ENCODE measurements at places on chromosomes 2 and 18. TPM values are rescaled to one million over a fixed set of nuclear protein-coding genes. Genes with fewer than 3 reads are reported as not detected.
A peak's percentile ranks its signal among the peaks of the same experiment; 100 is the strongest.

DNA sequence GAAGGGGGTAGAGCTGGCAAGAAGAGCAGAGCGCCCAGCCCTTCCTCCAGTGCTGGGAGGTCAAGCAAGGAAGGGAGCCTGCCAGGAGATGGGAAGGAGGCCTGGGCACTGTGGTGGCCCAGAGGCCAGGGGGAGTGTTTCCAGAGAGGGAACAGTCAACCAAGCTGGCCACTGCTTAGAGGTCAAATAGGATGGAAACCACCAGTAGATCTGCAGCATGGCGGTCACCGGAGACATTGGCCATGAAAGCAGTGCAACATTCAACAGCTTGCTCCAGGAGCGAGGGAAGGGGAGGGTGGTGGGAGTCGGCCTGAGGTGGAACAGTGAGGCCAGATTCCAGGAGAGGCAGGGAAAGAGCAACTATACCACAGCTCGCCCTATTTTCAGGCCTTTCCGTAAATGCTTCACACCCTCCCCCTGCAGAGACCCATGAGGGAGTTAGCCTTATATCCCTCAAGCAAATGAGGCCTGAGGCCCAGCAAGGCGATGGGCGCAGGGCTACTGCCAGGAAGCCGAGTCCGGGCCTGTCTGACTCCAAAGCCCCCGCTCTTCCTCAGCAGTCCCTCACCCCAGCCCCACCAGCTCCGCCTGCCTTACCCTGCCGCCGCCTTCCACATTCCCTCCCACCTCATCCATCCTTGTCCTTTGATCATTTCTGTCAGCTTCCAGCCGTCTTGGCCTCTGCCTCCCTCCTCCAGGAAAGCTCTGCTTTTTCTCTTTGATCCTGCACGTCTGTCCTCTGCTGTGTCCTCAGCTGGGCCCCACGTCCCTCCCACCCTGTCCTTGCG lies 17.0 kb downstream of the KCNK3 start:
- DNase-seq: no peak
- no peaks in the 10 kb centered on the region for H3K36me3 ChIP-seq
- H3K4me1 ChIP-seq: peaks cover 17% of the 10 kb centered on the region
- no peaks in the 10 kb centered on the region for H3K27me3 ChIP-seq
- no peak overlapping the region for H3K27ac ChIP-seq

- H3K36me3 ChIP-seq: peaks cover 39% of the 10 kb centered on the region
- H3K27me3 ChIP-seq: no peaks in the 10 kb centered on the region
- peaks cover 99% of the 10 kb centered on the region for H3K4me1 ChIP-seq
- H3K27ac ChIP-seq: peak overlapping the region; percentile 87
- DNase-seq: no peak
Measured at GRCh38 chr2:160368988-160369930, 124.3 kb downstream of the RBMS1 start.

Gene ATP6V1B1
- total RNA-seq: 0.45 TPM

GRCh38 chr2:59935005-59935404 lies 618.4 kb downstream of the BCL11A start:
- no peak for DNase-seq
- no peaks in the 10 kb centered on the region for H3K4me1 ChIP-seq
- no peaks in the 10 kb centered on the region for H3K27me3 ChIP-seq
- H3K36me3 ChIP-seq: no peaks in the 10 kb centered on the region
- no peak overlapping the region for H3K4me3 ChIP-seq
- H3K27ac ChIP-seq: no peak overlapping the region

Gene PRKCE
- total RNA-seq: 10.8 TPM

- H3K4me3 ChIP-seq: no peak overlapping the region
- peaks cover 39% of the 10 kb centered on the region for H3K27me3 ChIP-seq
- no peak overlapping the region for H3K27ac ChIP-seq
- H3K36me3 ChIP-seq: no peaks in the 10 kb centered on the region
- DNase-seq: no peak
Measured at GRCh38 chr2:240643811-240644150, 18.5 kb downstream of the GPR35 start.

DNA sequence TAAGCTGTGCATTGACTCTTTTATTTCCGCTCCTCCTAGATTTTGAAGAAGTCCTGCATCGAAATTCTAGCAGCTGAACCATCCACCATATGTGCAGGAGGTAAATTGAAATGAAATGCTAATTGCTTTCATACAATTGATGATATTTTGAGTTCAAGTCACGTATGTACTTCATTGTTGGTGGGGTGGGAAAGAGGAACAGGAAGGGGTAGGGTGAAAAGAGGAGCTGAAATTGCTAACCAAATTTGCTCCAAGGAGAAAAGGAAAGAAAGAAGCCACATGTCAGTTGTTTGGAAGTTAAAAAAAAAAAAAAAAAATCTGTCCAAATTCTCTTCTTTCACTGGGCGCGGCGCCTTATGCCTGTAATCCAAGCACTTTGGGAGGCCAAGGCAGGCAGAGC lies 77.8 kb downstream of the ANTXR1 start:
- H3K36me3 ChIP-seq: peaks cover 56% of the 10 kb centered on the region
- H3K27ac ChIP-seq: no peak overlapping the region
- no peak for DNase-seq
- peaks cover 52% of the 10 kb centered on the region for H3K4me1 ChIP-seq

DNA sequence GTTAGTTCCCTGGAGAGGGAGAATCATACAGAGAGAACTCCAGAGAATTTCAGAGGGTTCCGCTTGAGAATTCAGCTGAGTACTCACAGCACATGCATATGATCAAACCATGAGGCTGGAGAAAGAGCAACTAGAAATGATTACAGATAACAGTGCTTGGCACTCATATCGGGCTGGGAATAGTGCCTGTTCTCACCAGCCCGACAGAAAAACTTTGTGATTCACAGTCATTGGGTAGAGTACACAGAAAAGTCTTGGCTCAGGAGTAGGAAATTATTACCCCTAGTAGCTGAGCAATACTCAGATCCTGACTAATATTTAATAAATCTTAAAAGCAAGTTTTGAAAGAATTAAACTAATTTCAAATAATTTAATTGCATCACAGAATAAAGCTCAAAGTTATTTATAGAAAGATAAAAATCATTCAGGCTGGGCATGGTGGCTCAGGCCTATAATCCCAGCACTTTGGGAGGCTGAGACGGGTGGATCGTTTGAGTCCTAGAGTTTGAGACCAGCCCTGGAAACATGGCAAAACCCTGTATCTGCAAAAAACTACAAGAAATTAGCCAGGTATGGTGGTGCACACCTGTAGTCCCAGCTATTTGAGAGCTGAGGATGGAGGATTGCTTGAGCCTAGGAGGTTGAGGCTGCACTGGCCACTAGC lies 6.8 kb downstream of the WDPCP start:
- H3K4me3 ChIP-seq: no peak overlapping the region
- peak; percentile 10 for DNase-seq
- H3K36me3 ChIP-seq: no peaks in the 10 kb centered on the region
- peaks cover 26% of the 10 kb centered on the region for H3K4me1 ChIP-seq

DNA sequence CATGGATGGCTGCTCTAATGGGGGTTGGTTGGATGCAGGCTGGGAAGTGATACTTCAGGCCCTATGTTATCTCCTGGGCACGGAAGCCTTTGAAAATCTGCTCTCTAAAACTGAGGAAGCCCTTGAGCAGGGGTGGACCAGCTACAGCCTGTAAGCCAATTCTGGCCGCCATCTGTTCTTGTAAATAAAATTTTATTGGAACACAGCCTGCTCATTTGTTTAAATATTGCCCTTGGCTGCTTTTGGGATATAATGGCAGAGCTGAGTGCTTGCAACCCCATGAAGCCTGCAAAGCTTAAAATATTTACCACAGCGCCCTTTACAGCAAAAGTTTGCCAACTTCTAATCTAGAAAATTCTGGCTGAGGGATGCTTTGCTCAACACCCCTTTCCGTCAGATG lies 11.9 kb upstream of the IGFBP2 start:
- H3K4me1 ChIP-seq: no peaks in the 10 kb centered on the region
- H3K27me3 ChIP-seq: peaks cover 58% of the 10 kb centered on the region
- DNase-seq: no peak

- peaks cover 68% of the 10 kb centered on the region for H3K4me1 ChIP-seq
- H3K4me3 ChIP-seq: no peak overlapping the region
- DNase-seq: peak; percentile 36
- H3K36me3 ChIP-seq: no peaks in the 10 kb centered on the region
Measured at GRCh38 chr2:164917296-164917903, 37.9 kb downstream of the SLC38A11 start.

GRCh38 chr18:21000667-21001066 lies 110.9 kb downstream of the ROCK1 start:
- H3K4me3 ChIP-seq: no peak overlapping the region
- H3K27ac ChIP-seq: peak overlapping the region; percentile 56
- peak; percentile 28 for DNase-seq
- H3K4me1 ChIP-seq: peaks cover 67% of the 10 kb centered on the region
- peaks cover 1% of the 10 kb centered on the region for H3K27me3 ChIP-seq

Gene CKAP2L
- 35.7 TPM for total RNA-seq

Gene GKN2
- not detected for total RNA-seq

Gene VAMP5
- total RNA-seq: 99.1 TPM

GRCh38 chr2:231227310-231228162 lies 29.1 kb downstream of the ARMC9 start:
- peaks cover 6% of the 10 kb centered on the region for H3K36me3 ChIP-seq
- peak; percentile 83 for DNase-seq
- peak overlapping the region; percentile 58 for H3K27ac ChIP-seq
- no peak overlapping the region for H3K4me3 ChIP-seq
- H3K27me3 ChIP-seq: peaks cover 4% of the 10 kb centered on the region

DNA sequence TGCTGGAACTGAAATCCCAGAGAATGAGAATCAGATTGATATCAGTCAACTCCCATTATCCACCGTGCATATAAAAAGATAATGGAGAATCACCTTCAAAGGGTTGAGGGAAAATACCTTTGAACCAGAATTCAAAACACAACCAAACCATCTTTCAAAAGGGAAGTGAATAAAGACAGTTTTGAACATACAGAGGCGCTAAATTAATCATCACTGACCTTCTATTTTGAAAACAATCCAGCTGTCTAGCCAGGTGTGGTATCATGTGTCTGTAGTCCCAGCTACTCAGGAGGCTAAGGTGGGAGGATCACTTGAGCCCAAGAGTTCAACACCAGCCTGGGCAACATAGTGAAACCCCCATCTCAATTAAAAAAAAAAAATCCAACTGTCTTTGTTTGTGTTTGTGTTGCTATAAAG lies 63.6 kb downstream of the TRABD2A start:
- no peak overlapping the region for H3K4me3 ChIP-seq
- DNase-seq: no peak
- H3K4me1 ChIP-seq: peaks cover 27% of the 10 kb centered on the region
- peaks cover 2% of the 10 kb centered on the region for H3K27me3 ChIP-seq
- H3K27ac ChIP-seq: no peak overlapping the region
- H3K36me3 ChIP-seq: no peaks in the 10 kb centered on the region

Gene SLC11A1
- total RNA-seq: 0.16 TPM

DNA sequence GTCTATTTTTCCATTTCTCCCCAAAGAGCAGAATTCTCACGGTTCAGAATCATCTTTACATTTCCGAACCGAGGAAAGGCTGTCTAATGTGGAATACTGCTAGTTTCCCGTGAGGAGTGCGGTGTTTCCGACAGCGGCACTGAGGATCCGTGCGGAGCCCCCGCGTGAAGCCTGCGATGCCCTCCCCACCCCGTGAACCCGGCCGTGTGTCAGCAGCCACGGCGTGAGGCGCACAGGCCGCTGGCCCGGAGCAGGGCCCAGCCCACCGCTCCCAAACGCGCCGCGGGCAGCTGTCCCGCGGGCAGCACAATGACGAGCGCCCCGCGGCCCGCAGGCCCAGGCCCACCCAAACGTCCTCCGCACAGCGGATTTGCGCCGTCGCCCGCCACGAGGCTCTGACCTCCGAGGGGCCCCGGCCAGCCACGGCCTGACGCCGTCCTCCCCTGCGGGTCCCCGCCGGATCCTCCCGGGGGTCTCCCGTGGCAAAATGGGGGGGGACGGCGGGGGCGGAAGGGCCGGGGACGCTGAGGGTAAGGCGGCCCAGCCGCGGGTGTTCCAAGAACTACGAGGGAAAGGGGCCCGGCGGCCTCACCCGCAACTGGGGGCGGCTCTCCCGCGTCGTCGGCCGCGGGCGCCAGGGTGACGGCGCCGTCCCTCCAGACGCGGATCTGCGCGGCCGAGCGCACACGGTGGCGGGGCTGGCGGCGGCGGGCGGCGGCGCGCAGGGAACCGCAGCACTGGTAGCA lies 796 bp downstream of the SPIRE1 start:
- peaks cover 2% of the 10 kb centered on the region for H3K27me3 ChIP-seq
- DNase-seq: peak; percentile 13
- H3K27ac ChIP-seq: peak overlapping the region; percentile 88
- peaks cover 61% of the 10 kb centered on the region for H3K4me1 ChIP-seq
- peak overlapping the region; percentile 90 for H3K4me3 ChIP-seq

Gene SMYD1
- not detected for total RNA-seq

- H3K4me1 ChIP-seq: peaks cover 15% of the 10 kb centered on the region
- no peak overlapping the region for H3K4me3 ChIP-seq
- H3K27ac ChIP-seq: no peak overlapping the region
- DNase-seq: no peak
- peaks cover 9% of the 10 kb centered on the region for H3K36me3 ChIP-seq
- H3K27me3 ChIP-seq: peaks cover 1% of the 10 kb centered on the region
Measured at GRCh38 chr2:19114754-19115231, 243.6 kb downstream of the OSR1 start.

Gene IL1R2
- not detected for total RNA-seq

GRCh38 chr2:208172125-208172524 lies 8.7 kb upstream of the CRYGA start:
- H3K27ac ChIP-seq: no peak overlapping the region
- H3K27me3 ChIP-seq: peaks cover 15% of the 10 kb centered on the region
- H3K4me1 ChIP-seq: peaks cover 8% of the 10 kb centered on the region
- H3K36me3 ChIP-seq: no peaks in the 10 kb centered on the region
- DNase-seq: no peak
- no peak overlapping the region for H3K4me3 ChIP-seq

Gene PTPRM
- total RNA-seq: 40.1 TPM

GRCh38 chr18:34808389-34808788 lies 98.3 kb downstream of the DTNA start:
- H3K27me3 ChIP-seq: no peaks in the 10 kb centered on the region
- no peak overlapping the region for H3K27ac ChIP-seq
- no peak for DNase-seq
- no peak overlapping the region for H3K4me3 ChIP-seq
- no peaks in the 10 kb centered on the region for H3K36me3 ChIP-seq
- H3K4me1 ChIP-seq: no peaks in the 10 kb centered on the region

Gene DLGAP1
- total RNA-seq: 0.44 TPM

All from HFFc6 (cell line).